ENCODE measurements at places on chromosomes 11 and 22. TPM values are rescaled to one million over a fixed set of nuclear protein-coding genes. Genes with fewer than 3 reads are reported as not detected.
A peak's percentile ranks its signal among the peaks of the same experiment; 100 is the strongest.

The MRGPRE gene
- not detected for polyA plus RNA-seq

DNA sequence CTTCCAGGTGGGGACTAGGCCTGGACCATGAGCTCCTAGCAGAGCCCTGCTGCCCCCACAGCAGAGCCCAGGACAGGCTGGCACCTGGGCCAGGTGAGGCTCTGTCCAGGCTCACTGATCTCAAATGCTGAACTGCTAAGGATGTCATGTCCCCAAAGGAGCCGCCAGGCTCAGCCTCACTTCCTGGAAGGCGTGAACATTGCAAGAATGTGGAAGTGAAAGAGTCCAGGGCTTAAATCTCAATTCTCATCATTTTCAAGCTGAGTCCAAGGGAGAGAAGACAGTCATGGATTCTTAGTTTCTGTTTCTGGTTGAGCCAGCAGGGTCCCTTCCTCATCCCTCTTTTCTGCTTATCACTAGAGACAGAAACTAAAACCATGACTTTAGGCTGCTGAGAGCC lies 5.0 kb downstream of the ASCL2 start:
- no peak for DNase-seq

DNA sequence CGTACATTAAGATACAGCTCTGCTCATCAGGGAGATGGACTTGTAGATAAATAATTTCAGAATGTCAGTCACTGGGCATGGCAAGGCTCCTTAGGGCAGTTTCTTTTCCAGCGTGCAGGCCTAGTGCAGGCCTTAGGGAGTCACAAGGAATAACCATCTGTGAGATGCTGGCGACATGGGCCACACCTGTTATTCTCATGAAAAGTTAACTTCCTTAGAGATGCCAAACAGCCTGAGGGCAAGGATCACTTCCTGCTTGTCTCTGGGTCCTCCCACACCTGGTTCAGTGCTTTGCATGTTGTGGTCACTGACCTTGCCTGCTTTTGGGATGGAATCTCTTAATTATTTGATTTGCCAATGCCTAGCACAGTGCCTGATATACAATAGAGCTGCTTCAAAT lies 70.6 kb downstream of the ST3GAL4 start:
- DNase-seq = no peak

The SLC22A9 gene
- polyA plus RNA-seq = 9.4 TPM

DNA sequence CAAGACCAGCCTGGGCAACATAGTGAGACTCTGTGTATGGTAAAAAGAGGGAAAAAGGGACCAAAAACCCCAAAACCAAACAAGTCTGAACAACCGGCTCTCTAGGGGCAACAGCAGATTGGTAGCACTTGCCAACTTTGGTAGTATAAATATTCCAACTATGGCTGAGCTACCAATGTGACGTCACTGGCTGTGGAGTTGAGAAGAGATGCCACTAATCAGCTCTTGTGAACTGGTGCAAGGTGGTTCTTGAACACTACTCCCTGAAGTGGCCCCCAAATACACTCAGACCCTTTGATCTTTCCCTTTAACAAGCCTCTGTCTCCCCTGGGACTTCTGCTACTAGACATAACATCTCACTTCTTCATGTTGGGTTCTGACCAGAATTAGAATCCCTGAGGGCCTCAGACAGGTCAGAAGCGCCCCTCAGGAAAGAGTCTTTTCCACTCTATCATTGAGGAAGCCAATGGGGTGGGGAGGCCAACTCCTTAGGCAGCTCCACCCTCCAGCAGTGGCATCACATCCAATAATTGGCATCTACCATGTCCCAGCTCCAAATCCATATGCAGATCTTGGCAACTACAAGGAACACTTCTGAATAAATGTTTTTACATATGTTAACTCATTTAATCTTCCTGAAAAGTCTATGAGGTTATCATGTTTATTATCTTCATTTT lies 49.2 kb downstream of the RPL27A start:
- no peak for DNase-seq

DNA sequence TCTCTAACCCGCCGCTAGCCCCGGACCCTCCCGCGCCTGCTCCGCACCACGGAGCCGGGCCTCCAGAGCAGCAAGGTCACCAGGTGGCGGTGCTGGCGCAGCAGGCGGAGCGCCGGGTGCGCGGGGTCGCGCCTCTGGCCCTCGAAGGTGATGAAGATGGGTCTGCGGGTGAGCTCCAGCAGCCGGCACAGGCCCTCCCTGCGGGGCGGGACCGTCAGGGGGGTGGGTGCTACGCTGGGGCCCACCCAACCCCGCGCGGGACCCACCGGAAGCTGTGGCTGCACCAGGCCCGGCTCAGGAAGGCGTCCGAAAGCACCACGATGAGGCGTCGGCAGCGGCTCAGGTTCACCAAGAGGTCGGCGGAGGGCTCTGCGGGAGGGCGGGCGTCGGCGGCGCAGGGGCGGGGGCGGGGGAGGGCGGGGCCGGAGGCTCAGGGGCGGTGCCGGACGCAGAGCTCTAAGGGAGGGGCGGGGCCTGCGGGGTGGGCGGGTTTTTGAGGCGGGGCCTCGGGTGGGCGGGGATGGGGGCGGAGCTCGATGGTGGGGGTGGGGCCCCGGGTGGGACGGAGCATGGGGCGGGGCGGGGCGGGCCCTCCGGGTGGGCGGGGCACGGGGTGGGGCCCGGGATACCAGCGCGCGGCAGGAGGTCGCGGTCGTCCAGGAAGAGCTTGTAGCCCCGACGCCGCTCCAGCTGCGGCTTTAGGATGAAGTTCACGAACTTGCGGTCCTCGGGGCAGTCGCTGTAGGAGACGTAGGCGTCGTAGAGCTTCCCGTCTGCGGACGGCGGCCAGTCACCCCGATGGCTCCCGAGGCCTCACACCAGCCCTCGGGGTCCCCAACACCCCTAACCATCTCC lies 7.8 kb downstream of the SIGIRR start:
- peak; percentile 89 for DNase-seq

The CPT1B gene
- polyA plus RNA-seq = 64.0 TPM

The OR8B8 gene
- not detected for polyA plus RNA-seq

The KRTAP5-1 gene
- not detected for polyA plus RNA-seq

DNA sequence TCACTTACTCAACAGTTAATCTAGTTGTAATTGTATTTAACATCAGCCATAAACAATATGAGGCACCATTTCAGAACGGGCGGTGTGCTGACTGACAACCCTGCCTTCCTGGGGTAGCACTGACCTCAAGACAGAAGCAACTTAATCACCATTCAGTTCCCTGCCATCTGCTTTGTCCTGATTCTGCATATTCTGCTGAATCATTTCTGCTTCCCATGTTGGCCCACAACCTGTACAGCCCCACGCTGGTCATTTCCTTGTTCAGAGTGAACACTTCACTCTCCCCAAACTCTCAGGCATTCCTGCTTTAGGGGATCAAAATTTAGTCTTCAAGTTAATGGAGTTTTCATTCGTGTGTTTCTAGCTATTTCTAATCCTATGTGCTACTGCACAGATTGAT lies 132.3 kb upstream of the ZBED5 start:
- no peak for DNase-seq

The CCDC116 gene
- 1.5 TPM for polyA plus RNA-seq

GRCh38 chr11:132977241-132977640 lies 555.1 kb downstream of the OPCML start:
- no peak for DNase-seq
